T-helper 17 cell (primary cell): ENCODE measurements at places on chromosomes 13 and 19. TPM values are rescaled to one million over a fixed set of nuclear protein-coding genes. Genes with fewer than 3 reads are reported as not detected.

The OR7D4 gene
- not detected for total RNA-seq

The COL4A1 gene
- total RNA-seq, result not detected

The HIPK4 gene
- total RNA-seq, result not detected

The CEACAM7 gene
- total RNA-seq, result not detected

The IGFL1 gene
- total RNA-seq, result not detected

DNA sequence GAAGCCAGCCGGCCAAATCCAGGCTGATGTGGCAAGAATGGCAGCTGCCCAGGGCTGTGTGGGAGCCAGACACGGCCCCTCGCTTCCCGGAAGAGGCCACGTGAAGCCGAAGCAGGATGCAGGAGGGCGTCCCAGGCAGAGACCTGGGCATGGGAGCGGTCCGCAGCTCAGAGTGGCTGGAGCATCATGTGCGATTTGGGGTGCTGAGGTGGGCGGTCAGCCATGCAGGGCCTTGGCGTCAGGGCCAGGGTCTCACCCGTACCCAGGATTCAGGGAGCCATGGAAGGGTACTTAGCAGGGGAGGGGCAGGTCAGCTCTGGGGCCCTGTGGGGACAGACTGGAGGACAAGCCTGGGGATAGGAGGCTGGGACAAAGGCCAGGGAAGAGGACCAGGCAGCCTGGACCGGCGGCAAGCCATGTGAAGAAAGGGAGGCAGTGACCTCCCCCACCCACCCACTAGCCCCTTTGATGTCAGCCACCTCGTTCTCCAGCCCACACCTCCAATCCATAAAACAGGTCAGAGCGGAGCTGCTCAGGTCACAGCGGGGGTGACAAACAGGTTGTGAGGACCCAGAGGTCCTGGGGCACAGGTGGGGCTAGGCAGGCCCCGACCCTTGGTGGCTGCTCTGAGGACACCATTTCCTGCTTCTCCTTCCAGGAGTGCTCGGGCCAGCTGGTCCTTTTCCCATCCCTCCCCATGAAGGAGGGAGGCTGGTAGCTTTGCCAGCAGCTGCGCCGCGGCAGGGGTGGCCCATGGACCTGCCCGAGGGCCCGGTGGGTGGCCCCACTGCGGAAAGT, 2.3 kb downstream of the KASH5 start:
- no peaks in the 10 kb centered on the region for H3K27me3 ChIP-seq
- H3K4me1 ChIP-seq, result peaks cover 14% of the 10 kb centered on the region
- no peak overlapping the region for H3K4me3 ChIP-seq

GRCh38 chr19:19202707-19203011, 555 bp downstream of the NR2C2AP start:
- no peak for DNase-seq
- peak overlapping the region; percentile 91 for H3K27ac ChIP-seq
- H3K4me3 ChIP-seq, result peak overlapping the region; percentile 93
- no peaks in the 10 kb centered on the region for H3K27me3 ChIP-seq
- H3K4me1 ChIP-seq, result peaks cover 27% of the 10 kb centered on the region

- H3K36me3 ChIP-seq, result no peaks in the 10 kb centered on the region
- no peaks in the 10 kb centered on the region for H3K4me1 ChIP-seq
- DNase-seq, result no peak
- no peak overlapping the region for H3K27ac ChIP-seq
- H3K4me3 ChIP-seq, result no peak overlapping the region
Observed at GRCh38 chr13:111880185-111880584, 186.8 kb upstream of the SOX1 start.

GRCh38 chr13:73505376-73505890, 446.6 kb downstream of the KLF5 start:
- no peak for DNase-seq
- H3K4me3 ChIP-seq, result no peak overlapping the region
- peaks cover 3% of the 10 kb centered on the region for H3K36me3 ChIP-seq
- no peak overlapping the region for H3K27ac ChIP-seq
- no peaks in the 10 kb centered on the region for H3K4me1 ChIP-seq
